ENCODE measurements at places on chromosomes 2 and 18.

DNA sequence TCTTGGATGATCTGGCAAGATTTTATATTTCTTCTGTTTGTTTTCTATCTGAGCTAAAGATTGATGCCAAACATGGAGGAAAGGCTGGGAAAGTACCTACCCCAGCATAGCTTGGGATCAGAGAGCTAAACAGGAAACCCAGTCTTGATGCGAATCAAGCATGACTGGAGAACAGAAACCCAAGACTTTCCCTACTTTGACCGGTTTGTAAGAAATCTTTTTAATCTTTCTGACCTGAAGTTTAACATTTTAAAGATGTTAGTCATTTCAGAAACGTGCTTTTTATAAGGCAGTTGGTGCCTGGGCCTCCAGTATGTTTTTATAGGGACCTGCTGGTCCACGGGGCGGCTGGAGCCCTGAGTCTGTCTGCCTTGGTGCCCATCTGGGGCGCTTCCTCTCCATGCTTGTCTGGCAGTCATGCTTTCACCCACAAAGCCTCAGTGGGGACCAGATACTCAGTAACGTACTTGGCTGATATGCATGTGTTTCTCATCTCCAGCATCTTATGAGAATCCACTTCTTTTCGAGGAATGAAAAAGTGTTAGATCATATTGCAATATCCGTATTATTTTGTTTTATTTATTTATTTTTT is 266.5 kb downstream of the PTGR3 start:
- no peak for DNase-seq

DNA sequence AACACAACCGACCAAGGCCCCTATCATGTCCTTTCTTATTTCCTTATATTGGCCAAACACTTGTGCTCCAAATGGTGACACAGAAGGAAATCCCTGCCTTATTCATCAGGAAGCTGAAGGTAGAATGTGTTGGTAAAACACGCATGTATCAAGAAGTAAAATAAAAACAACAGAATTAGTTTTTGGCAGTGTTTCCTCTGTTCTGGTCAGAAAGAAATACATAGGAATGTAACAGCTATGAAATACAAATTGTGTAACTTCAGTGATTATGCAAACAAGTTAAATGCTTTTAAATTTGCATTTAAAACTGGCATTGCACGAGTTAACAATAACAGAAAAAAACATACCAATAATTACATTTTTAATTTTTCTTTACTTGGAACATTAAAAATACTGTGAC is 19.3 kb downstream of the ST6GAL2 start:
- no peak for DNase-seq

- DNase-seq, result peak; percentile 88
Observed at GRCh38 chr2:120908314-120908975, 172.8 kb downstream of the GLI2 start.

DNA sequence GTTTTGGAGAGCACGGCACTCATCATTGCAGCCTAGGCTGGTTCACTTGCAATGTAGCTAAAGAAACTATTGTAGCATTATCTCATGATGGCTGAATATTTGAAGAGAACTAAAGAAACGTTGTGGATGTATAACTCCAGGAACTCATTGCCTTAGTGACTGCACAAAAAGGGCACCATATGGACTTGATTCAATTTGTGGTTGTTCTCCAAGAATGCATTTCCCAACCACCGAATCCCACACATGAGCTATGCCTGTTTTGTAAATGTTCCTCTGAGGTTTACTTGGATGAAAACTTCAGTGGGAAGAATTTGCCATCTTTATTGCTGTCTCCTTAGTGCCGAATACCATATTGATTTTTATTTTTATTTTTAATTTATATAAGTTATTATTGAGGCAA is 43.5 kb downstream of the DOK6 start:
- DNase-seq, result peak; percentile 11

- peak; percentile 63 for DNase-seq
Observed at GRCh38 chr2:241354668-241355658, 1.1 kb upstream of the FARP2 start.

GRCh38 chr2:175836361-175836760 is 165.7 kb downstream of the LNPK start:
- no peak for DNase-seq

DNA sequence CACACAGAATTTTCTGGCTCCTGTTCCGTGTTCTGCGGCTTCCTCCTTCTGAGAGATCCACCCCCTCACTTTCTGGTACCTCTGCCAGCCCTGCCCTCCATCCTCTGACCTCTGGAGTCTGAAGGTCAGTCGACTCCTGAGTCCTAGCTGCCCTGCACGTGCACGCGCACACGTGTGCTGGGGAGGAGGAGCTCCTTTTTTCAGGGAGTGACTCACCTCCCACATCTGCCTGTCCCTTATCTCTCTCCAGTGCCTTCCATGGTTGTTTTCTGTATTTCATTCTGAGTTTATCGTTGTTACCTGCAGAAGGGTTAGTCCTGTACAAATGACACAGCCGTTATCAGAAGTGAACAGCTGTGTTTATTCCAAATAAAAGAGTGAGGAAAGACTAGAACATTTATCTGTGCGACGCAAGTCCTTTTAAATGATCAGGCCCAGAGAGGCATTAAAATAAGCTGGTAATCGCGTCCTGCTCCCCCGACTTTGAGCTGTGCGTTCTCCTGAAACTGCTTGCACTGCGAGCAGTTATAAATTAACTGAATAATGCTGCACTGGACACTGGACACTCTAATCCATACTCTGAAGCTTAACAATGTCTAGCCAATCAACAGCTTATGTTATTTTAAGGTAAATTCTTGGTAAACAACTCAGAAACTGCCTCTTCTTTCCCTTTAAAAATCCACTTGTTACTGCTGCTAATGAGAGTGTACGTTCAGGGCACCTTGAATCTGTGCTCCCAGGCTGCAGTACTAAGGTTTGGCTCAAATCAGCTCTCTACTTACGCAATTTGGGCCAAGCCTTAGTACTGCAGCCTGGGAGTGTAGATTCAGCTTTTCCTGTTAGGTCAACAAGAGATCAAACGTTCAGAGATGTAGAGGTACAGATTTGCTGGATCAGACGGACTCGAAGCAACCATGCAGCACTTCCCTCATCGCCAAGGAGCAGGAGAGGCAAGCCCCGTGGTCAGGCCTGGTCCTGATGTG is 72.5 kb downstream of the GALR1 start:
- peak; percentile 9 for DNase-seq

DNA sequence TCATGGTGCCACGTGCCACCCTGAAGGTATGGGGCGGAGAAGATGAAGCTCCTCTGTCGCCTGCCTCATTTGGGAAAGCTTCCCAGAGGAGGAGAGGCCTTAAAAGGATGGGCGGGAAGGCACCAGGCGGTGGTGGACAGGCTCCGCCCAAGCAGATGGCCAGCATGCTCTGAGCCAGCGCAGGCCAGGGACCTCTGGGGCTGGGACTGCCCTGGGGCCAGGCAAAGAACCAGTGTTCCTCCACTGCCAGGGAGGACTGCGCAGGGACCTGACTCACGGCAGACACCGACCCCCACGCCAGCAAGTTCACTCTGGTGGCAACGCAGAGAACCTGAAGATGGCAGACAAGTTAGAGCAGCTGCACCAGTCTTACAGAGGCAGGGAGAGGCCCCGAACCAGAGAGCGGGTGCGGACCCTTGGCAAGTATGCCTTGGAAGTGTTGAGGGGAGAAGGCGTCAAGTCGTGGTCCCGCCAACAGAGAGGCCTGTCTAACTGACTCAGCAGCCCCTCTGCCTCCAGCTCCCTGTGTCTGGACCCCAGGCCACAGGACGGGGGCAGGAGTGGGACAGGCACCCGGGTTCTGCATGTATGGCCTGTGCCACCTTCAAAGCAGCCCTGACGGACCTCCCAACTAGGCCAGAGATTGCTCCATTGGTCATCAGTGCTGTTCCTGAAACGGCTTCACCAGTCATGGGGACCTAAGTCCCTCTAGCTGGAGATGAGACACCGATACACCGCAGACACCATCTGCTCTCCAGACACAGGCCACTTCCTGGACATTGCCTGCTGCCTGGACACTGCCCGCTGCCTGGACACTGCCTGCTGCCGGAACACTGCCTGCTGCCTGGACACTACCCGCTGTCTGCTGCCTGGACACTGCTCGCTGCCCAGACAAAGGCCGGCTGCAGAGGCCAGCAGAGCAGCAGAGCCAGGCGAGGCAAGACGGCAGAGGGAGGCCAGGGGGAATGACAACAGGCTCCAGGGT is 124.7 kb downstream of the HDAC4 start:
- DNase-seq, result peak; percentile 99

GRCh38 chr18:40404284-40404683 is 1550.8 kb upstream of the PIK3C3 start:
- no peak for DNase-seq

DNA sequence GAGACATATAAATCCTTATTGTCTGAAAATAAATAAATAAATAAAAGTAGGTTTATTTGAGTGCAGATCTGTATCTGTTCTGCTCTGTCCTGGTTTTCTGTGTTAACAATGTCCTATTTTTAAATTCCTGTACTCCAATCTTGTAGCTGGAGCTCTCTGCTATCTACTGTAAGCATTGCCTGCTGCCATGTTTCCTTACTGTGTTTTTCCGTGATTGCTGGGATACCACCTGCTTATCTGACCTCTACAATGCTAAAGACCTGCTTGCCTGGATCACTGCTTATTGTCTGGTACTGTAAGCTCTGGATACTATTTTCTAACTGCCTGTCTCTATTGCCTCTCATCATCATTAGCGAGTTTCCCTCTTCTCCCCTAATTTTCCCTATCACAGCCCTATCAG is 11.6 kb downstream of the PTPN4 start:
- no peak for DNase-seq

- DNase-seq, result no peak
Observed at GRCh38 chr2:190318514-190318913, 1.1 kb downstream of the HIBCH start.

GRCh38 chr18:78526923-78527711 is 452.5 kb upstream of the SALL3 start:
- DNase-seq, result no peak

GRCh38 chr2:201208563-201209252 is 25.8 kb downstream of the CASP10 start:
- DNase-seq, result no peak

GRCh38 chr2:240302933-240303595 is 132.4 kb upstream of the GPC1 start:
- no peak for DNase-seq

DNA sequence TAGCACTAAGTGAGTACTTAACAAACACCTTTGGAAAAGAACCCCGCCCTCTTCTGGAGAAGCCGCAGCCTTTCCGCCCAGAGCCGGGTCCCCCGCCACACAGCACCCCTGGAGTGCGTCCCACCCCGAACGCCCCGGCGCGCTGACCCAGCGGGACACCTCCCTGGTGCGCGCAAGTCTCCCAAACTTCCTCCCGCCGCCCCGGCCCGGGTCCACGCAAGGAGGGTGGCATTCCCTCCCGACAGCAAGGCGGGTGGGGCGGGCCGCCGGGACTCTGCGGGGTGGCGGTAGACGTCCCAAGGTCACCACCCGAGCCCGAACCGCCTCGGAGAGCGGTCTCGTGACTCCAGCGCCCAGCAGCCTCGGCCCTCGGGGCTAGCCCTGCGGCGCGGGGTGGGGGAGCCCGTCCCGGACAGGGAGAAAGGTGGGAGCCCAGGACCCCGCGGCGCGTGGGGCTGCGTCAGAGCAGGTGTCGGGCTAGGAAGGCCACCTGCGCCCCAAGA is 598 bp downstream of the CCDC93 start:
- peak; percentile 28 for DNase-seq

DNA sequence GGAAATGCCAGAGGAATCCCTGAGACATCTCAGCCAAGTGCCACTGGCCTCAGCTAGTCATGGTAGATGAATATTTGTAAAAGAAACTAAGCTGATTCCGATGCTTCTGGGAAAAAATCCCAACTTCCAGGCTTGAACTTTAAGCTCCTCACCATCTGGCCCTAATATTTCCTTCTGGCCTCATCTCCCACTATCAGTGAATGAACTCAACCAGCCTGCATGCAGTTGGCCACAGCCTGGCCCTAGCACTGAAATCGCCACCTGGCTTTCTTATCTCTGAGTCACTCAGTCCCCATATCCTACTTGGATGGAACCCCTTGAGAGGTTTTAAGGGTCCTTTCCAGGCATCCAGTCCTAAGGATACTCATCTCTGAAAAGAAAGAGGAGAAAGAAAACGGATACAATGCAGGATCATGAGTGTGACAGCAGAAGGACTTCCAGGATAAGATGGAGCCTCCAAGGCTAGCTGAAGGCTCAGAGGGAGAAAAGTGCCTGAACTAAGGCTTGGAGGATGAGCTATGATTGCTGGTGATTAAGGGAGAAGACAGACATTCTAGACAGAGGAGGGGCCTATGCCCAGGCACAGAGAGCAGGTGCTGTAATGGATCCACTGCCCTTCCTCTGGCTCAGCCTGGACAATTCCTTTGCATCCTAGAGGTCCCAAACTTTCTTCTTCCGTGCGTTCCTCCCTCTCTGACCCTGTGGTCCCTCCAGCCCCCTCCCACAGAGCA is 141.5 kb upstream of the MYCN start:
- DNase-seq, result no peak

DNA sequence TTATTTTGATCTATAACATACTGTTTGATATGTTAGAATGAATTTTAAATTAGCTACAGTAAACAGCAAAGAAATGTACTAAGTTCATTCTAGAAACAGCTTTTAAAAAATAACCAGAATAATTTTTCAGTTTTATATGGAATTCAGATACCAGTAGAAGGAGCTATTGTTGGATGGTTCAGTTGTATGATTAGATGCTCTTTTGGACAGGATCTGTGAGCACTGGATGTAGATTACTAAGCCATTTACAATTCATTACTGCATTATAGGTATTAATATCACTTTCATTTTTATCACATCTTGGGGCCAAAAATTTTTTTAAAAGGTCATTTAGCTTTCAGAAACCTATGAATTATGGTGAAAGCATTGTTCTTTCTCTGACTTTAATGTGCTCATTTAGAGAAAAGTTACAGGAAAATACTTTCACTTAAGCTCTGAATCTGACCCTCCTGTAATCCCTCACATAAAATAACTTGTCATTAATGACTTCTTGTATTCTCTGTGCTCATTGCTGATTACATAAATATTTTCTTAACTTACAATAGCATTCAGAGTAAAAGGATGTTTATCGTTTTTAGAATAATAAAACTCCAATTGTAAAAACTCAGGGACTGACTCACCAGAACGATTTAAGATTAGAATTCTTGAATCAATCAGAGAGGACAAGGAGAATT is 750.2 kb downstream of the SLC4A3 start:
- DNase-seq, result no peak

DNA sequence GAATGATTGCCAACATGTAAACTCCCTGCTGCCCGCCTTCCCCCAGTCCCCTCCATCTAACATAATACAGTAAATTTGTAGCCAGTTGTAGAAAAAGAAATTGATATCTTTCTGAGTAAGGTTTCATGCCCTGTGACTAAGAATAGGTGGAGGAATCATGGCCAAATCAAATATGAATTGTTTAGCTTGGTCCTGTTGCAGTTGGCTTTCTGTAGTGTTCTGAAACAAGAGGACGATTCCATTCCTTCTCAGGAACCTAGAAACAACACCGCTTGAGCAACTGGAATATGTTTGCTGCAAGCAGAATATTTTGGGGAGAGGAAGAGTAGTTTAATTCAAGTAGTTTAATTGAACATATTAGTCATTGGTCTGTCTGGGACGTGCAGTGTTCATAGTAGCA is 7.0 kb upstream of the DRC1 start:
- no peak for DNase-seq

All from RPMI7951 (cell line).